CD4-positive, alpha-beta T cell (primary cell): ENCODE measurements at places on chromosomes 1 and 21.

GRCh38 chr1:47433037-47433421 is 4.8 kb upstream of the FOXD2 start:
- peaks cover 45% of the 10 kb centered on the region for H3K4me1 ChIP-seq
- peaks cover 24% of the 10 kb centered on the region for H3K27me3 ChIP-seq
- peak overlapping the region; percentile 38 for H3K4me3 ChIP-seq

GRCh38 chr1:55700359-55701130 is 485.4 kb upstream of the USP24 start:
- DNase-seq, result no peak
- peaks cover 3% of the 10 kb centered on the region for H3K27me3 ChIP-seq
- no peaks in the 10 kb centered on the region for H3K36me3 ChIP-seq
- H3K27ac ChIP-seq, result no peak overlapping the region
- H3K4me1 ChIP-seq, result no peaks in the 10 kb centered on the region

DNA sequence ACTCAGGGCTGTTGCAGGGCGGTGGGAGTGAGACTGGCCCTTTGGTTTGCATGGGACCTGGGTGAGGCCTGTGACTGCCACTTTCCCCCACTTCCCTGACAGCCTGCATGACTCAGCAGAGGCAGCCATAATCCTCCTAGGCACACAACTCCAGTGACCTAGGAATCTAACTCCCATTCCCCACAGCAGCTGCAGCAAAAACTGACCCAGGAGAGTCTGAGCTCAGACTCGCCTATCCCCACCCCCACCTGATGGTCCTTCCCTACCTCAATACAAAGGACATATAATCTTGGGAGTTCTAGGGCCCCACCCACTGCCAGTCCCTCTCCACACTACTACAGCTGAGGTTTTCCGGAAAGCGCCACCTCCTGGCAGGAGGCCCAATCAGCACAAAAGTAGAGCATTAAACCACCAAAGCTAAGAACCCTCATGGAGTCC is 26.7 kb downstream of the NDC1 start:
- no peaks in the 10 kb centered on the region for H3K27me3 ChIP-seq
- H3K36me3 ChIP-seq, result peaks cover 29% of the 10 kb centered on the region
- H3K4me3 ChIP-seq, result no peak overlapping the region
- no peak overlapping the region for H3K27ac ChIP-seq

- no peak overlapping the region for H3K4me3 ChIP-seq
- H3K27me3 ChIP-seq, result no peaks in the 10 kb centered on the region
- H3K4me1 ChIP-seq, result no peaks in the 10 kb centered on the region
- H3K36me3 ChIP-seq, result no peaks in the 10 kb centered on the region
- DNase-seq, result no peak
Observed at GRCh38 chr1:234579967-234580366, 30.0 kb downstream of the IRF2BP2 start.

- no peak overlapping the region for H3K27ac ChIP-seq
- no peaks in the 10 kb centered on the region for H3K27me3 ChIP-seq
- H3K4me1 ChIP-seq, result peaks cover 12% of the 10 kb centered on the region
- DNase-seq, result no peak
Observed at GRCh38 chr1:243420016-243420945, 164.4 kb downstream of the SDCCAG8 start.

- DNase-seq, result no peak
- no peaks in the 10 kb centered on the region for H3K27me3 ChIP-seq
- H3K4me3 ChIP-seq, result no peak overlapping the region
- peaks cover 5% of the 10 kb centered on the region for H3K4me1 ChIP-seq
- H3K36me3 ChIP-seq, result no peaks in the 10 kb centered on the region
Observed at GRCh38 chr1:169461390-169462000, 24.2 kb downstream of the SLC19A2 start.

DNA sequence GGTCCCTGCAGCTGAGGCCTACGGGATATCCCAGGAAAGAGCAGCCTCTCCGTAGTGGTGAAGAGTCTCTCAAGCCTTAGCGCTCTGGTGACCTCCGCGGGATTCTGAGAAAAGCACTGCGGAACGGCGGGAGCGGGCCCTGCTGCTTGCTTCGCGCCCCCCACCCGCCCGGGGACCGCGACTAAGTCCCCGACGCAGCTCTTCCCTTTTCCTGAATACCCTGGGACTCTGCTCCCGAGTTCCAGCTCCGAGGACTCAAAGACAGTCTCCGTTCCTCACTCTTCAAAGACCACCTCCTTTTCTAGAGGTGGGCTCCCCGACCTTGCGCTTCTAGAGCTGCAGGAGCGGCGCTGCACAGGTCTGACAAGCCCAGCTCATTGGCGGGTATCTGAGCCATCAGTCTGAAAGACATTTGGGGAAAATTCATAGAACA is 3.6 kb upstream of the PRRX1 start:
- peaks cover 20% of the 10 kb centered on the region for H3K4me1 ChIP-seq
- H3K27ac ChIP-seq, result no peak overlapping the region
- peaks cover 66% of the 10 kb centered on the region for H3K27me3 ChIP-seq
- no peak for DNase-seq
- H3K36me3 ChIP-seq, result no peaks in the 10 kb centered on the region

DNA sequence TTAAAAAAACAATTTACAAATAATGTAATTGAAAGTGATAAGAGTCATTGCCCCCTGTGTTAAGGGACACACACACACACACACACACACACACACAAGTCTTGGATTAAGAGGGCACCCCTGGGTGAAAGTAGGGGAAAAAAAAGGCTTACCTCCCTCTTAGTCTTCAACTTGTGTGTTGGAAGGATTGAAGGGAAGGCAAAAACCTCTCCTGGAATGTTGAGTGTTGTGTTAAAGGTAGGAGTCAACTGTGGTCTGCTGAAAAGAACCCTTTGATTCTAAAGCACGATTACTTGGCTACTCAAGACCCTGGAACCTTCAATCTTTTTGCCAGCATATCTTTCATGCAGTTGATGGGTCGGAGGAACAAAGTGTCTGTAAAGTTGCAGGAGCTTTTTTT is 6.4 kb downstream of the PBX1 start:
- H3K27ac ChIP-seq, result no peak overlapping the region
- no peaks in the 10 kb centered on the region for H3K36me3 ChIP-seq
- DNase-seq, result no peak
- no peaks in the 10 kb centered on the region for H3K4me1 ChIP-seq
- H3K27me3 ChIP-seq, result no peaks in the 10 kb centered on the region

GRCh38 chr1:201696217-201696761 is 132.7 kb upstream of the IPO9 start:
- H3K27me3 ChIP-seq, result no peaks in the 10 kb centered on the region
- H3K27ac ChIP-seq, result no peak overlapping the region
- H3K4me1 ChIP-seq, result no peaks in the 10 kb centered on the region
- no peak overlapping the region for H3K4me3 ChIP-seq
- DNase-seq, result no peak

DNA sequence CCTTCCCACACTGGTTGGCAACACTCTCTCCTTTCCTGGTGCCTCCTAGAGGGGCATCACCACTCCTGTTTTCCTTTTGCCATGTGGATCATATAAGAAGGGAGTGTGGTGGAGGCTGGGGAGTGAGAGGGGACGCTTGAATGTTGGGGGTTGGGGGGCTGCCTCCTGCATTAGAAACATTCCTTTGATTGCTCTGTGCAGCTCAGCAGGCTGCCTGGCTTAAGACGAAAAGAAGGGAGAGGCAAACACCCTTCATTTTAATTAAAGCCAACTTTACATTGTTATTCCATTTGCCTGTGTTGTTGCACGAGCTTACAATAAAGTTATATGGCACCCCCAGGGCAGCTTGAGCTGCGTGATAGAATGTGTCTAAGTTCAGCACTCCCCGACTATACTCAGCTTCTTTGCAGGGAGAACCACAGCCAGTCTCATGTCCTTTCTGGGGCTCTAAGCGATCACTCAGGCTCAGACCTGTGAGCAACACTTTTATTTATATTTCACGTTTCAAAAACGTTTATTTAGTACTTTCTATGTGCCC is 57.4 kb downstream of the FOXD2 start:
- H3K27me3 ChIP-seq, result peaks cover under 1% of the 10 kb centered on the region
- no peak overlapping the region for H3K4me3 ChIP-seq
- H3K27ac ChIP-seq, result no peak overlapping the region
- no peak for DNase-seq

DNA sequence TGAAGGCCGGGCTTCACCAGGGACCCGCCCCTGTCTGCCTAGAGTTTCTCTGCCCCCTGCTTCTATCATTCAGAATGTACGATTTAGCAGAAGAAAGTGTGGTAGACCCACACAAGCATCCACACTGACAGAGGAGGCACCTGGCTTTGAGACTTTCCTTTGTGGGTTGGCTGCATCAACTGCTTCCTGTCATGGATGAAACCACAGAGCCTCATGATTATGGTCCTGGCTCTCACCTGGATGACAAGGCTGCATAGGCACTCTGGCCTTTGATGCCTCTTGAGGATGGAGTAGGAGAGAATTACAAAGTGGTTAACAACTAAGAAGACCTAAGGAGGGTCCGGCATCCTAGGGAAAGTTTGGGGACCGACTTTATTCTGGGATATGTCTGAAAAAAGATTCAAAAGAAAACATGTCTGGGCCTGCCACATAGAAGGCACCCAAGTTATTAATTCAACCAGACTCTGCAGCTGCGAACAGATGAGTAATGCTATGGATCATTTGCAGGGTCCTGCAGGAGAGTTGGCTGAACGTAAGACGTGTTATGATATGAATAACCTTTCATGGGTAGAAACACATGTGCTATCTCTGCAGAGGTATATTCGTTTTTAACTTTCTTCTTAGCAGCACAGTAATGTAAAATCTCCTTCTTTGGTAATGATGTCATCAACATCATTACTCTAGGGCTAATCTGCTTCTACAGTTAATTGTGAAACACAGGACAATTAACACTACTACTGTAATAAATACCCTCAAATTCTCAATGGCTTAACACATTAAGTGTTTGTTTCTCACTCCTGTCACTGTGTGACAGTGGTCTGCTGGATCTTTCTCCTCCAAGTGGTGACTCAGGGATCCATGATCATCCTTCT is 136.2 kb downstream of the SLC35F3 start:
- no peaks in the 10 kb centered on the region for H3K4me1 ChIP-seq
- H3K4me3 ChIP-seq, result no peak overlapping the region
- DNase-seq, result no peak
- H3K36me3 ChIP-seq, result no peaks in the 10 kb centered on the region
- H3K27me3 ChIP-seq, result peaks cover 8% of the 10 kb centered on the region

- no peaks in the 10 kb centered on the region for H3K4me1 ChIP-seq
- H3K27ac ChIP-seq, result no peak overlapping the region
- no peaks in the 10 kb centered on the region for H3K36me3 ChIP-seq
- peaks cover 12% of the 10 kb centered on the region for H3K27me3 ChIP-seq
- DNase-seq, result no peak
Observed at GRCh38 chr1:29753771-29754572, 517.6 kb downstream of the PTPRU start.

DNA sequence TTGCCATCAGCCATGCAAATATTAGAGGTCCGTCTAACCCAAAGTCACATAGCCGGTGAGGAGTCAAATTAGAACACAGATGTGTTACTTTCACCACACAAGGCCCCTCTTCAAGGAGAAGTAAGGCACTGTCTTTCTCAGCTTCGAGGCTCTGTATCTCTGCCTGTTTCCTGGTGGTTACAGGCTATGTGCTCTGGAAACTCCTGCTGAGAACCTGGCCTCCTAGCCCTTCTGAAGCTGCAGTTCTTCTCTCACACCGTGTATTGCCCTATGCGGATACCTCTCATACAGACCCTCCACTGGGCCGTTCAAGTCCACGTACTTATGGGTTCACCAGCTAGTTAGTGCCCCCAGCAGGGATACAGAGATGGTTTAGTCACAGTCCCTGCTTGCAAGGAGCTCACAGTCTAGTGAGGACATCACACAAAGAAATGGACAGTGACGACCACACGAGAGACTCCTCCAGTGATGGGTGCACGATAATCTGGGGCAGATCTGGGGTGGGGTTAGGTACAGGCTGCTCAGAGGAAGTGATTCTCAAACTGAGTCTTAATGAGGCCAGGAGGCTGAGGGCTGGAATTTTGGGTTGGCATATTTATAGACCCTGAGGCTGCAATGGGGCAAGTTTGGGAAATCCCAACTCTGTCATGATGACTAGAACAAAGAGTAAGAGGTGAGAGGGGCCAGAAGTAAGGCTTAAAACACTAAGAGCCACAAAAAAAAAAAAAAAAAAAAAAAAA is 22.8 kb upstream of the ELOA start:
- H3K27ac ChIP-seq, result peak overlapping the region; percentile 48
- no peak overlapping the region for H3K4me3 ChIP-seq
- H3K4me1 ChIP-seq, result peaks cover 12% of the 10 kb centered on the region
- no peaks in the 10 kb centered on the region for H3K36me3 ChIP-seq
- H3K27me3 ChIP-seq, result no peaks in the 10 kb centered on the region

- no peak overlapping the region for H3K4me3 ChIP-seq
- DNase-seq, result no peak
- no peaks in the 10 kb centered on the region for H3K36me3 ChIP-seq
- no peak overlapping the region for H3K27ac ChIP-seq
- H3K4me1 ChIP-seq, result no peaks in the 10 kb centered on the region
- H3K27me3 ChIP-seq, result peaks cover 7% of the 10 kb centered on the region
Observed at GRCh38 chr1:29801561-29801973, 565.2 kb downstream of the PTPRU start.

GRCh38 chr1:182391028-182391361 is 595 bp downstream of the GLUL start:
- H3K4me1 ChIP-seq, result peaks cover 27% of the 10 kb centered on the region
- DNase-seq, result peak; percentile 23
- H3K27me3 ChIP-seq, result no peaks in the 10 kb centered on the region
- H3K4me3 ChIP-seq, result peak overlapping the region; percentile 79
- H3K27ac ChIP-seq, result no peak overlapping the region

DNA sequence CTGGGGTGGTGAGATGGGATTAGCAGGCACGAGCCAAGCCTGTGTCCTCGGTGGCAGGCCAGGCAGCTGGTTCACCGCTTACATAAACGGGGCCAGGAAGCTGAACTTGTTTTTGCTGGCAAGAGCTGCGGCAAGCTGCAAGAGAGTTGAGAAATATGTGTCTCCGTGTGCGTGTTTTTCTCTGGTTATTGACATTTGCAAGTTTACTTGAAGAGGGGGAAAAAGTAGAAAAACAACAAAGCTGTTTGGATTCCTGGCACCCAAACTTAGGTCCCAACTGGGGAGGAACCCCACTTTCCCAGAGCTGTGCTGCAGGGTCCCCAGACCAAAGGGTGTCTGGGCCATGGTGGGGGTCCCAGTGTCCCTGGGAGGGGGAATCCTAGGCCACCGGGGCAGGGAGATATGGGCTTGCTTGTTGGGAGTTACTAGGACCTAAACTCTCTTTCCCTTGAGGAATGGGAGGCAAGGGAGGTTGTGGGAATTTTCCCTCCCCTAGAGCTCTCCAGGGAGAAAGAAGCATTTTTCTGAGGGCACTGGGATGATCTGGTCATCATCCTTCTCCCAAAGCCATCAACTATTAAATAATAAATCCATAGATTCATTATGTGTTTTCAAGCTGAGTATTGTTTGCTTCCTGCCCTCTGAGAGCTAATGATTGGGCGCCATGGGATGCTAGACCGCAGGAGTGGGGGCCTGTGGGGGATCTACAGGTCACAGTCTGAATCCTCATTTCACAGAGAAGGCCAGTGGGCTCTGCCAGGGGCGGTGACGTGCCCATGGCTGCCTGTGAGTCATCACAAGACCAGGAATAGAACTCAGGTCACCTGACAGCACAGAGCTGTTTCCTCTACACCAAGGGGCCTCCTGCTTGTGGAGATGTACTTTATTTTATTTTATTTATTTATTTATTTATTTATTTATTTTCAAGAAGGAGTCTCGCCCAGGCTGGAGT is 14.8 kb downstream of the IL6R start:
- peak; percentile 54 for DNase-seq
- H3K27ac ChIP-seq, result peak overlapping the region; percentile 69
- peaks cover 96% of the 10 kb centered on the region for H3K4me1 ChIP-seq
